ENCODE measurements at places on chromosomes 13 and 19. TPM values are rescaled to one million over a fixed set of nuclear protein-coding genes. Genes with fewer than 3 reads are reported as not detected.

KLK1 gene
- total RNA-seq = 37.8 TPM

ATP4B gene
- total RNA-seq = not detected

COMP gene
- not detected for total RNA-seq

TEX26 gene
- not detected for total RNA-seq

RNF17 gene
- not detected for total RNA-seq

UQCRFS1 gene
- 24.8 TPM for total RNA-seq

Data from Peyer's patch (tissue), 4 donors.